ENCODE measurements at places on chromosomes 16 and 17.

GRCh38 chr17:38463451-38463858 is 35.2 kb downstream of the ARHGAP23 start:
- no peak for DNase-seq

GRCh38 chr17:46020023-46020761 is 21.1 kb downstream of the STH start:
- no peak for DNase-seq

- no peak for DNase-seq
Observed at GRCh38 chr16:84508502-84508901, 4.0 kb upstream of the MEAK7 start.

DNA sequence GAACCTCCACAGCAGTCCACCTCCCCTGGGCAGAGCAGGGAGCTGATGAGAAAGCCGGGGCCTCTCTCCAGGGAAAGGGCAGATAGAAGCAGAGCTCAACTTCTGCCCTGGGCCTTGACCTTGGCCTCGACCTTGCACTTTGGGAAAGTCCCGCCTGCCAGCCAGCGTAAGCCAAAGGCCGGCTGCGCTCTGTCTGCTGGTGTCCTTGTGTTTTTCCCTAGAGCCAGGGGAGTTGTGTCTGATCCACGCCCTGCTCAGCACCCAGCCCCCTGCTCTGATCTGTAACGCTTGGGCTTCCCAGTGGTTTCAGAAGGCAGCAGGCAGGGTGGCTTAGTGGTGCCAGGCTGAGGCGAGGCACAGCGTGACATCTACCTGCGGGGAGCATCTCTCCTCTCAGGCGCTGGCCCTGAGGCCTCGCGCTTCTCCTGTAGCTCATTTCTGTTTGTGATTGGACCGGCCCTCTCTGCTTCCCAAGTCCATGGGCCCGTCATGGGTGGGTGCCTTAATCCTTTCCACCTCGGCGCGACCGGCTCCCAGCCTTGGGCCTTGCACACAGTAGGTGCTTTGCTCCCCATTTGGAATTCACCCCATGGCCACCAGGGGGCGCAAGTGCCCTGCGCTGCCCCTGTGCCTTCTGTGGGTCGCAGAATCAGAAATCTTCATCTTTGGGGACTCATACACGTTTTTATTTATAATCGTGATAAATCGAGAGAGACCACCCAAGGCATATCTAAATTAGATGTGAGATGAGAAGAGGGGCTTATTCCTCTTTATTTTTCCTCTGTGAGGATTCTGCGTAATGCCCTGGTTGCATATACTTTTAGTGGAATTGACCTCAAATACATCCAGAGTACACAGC is 24.2 kb downstream of the SGSH start:
- DNase-seq, result peak; percentile 89

- no peak for DNase-seq
Observed at GRCh38 chr17:17661134-17661533, 20.1 kb upstream of the RAI1 start.
